ENCODE measurements at places on chromosomes 2 and 18. TPM values are rescaled to one million over a fixed set of nuclear protein-coding genes. Genes with fewer than 3 reads are reported as not detected.

The IL36RN gene
- total RNA-seq = 0.14 TPM

The EVX2 gene
- not detected for total RNA-seq

The DOK6 gene
- total RNA-seq = not detected

The TMEM127 gene
- 51.2 TPM for total RNA-seq

The SOWAHC gene
- total RNA-seq = 12.8 TPM

The DNAJC27 gene
- total RNA-seq = 2.1 TPM

The ADAM23 gene
- 8.5 TPM for total RNA-seq

The RTP5 gene
- not detected for total RNA-seq

The GCG gene
- total RNA-seq = not detected

The FBXO48 gene
- total RNA-seq = 0.52 TPM

The LHCGR gene
- not detected for total RNA-seq

The CABLES1 gene
- 12.7 TPM for total RNA-seq

The CLEC4F gene
- not detected for total RNA-seq

The SMPD4 gene
- 75.1 TPM for total RNA-seq

The SLC9A4 gene
- total RNA-seq = not detected

The SLC14A1 gene
- 0.08 TPM for total RNA-seq

The SDC1 gene
- total RNA-seq = 169 TPM

The MC4R gene
- not detected for total RNA-seq

The MTCL1 gene
- total RNA-seq = 52.2 TPM
